ENCODE measurements at places on chromosomes 2 and 18.

DNA sequence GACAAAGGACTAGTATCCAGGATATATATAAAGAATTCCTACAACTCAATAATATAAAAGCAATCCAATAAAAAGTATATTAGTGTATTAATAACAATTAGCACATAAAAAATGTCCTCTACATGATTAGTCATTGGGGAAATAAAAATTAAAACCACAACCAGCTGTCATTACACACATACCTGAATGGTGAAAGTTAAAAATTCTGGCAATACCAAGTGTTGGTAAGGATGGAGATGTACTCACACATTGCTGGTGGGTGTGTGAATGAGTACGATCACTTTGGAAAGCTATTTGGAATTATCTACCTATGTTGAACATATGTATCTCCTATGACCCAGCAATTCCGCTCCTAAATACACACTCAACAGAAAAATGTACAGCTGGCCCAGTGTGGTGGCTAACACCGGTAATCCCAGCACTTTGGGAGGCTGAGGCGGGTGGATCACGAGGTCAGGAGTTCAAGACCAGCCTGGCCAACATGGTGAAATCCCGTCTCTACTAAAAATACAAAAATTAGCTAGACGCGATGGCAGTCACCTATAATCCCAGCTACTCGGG lies 14.3 kb upstream of the NOL10 start:
- no peak for DNase-seq

- DNase-seq: no peak
Observed at GRCh38 chr2:30807249-30807648, at the start of gene CAPN13. CAPN13 (minus strand) TSS chr2:30807446; CDS start chr2:30787325, 20,121 bp downstream.

DNA sequence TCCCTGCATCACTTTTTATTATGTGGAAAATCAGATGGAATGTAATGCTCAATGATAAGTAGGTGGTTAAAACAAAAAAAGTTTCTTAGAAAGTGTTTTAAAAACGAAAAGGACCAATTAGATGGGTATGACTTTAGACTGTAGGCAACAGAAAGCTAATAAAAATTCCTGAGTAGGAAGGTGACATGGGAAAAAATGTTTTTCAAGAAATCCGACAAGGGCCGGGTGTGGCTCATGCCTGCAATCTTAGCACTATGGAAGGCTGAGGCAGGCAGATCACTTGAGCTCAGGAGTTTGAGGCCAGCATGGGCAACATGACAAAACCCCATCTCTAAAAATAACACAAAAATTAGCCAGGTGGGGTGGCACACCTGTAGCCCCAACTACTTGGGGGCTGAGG lies 126.1 kb downstream of the THADA start:
- no peak for DNase-seq

GRCh38 chr18:79525556-79526467 lies 130.1 kb downstream of the NFATC1 start:
- no peak for DNase-seq

- no peak for DNase-seq
Observed at GRCh38 chr2:41647468-41648050, 400.3 kb upstream of the PKDCC start.

DNA sequence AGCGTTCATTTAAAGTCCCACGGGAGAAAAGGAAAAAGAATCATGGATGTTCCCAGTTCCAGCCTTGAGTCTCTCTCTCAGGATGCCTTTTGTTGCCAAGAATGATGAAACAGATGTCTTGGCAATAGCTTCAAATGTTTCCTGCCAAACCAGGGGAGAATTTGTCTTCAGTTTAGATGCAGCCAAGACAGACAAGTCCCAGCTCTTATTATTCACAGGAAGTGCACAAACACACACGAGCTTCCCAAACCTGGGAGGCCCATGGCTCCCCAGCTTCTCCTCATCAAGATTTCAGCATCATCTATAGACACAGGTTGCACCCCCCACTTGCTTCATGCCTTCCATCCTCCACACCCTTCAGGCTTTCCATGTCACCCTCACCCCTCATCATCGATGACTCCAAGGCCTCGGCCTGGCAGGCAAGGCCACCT lies 45.9 kb downstream of the HS1BP3 start:
- DNase-seq: no peak

GRCh38 chr2:124353656-124354055 lies 328.6 kb downstream of the CNTNAP5 start:
- DNase-seq: no peak
